A549 (cell line): ENCODE measurements at places on chromosomes 5 and 9. TPM values are rescaled to one million over a fixed set of nuclear protein-coding genes. Genes with fewer than 3 reads are reported as not detected.

The HAUS6 gene
- 21.9 to 23.8 TPM (median 22.4 TPM) in 3 replicates for polyA plus RNA-seq

The ELAVL2 gene
- 0.03 TPM in 2 of 3 replicates, not detected in the other for polyA plus RNA-seq

The STPG3 gene
- not detected in 3 replicates for polyA plus RNA-seq

The CORO2A gene
- polyA plus RNA-seq: 0.42 to 0.50 TPM (median 0.49 TPM) in 3 replicates

The ANKHD1 gene
- polyA plus RNA-seq: 44.8 to 46.9 TPM (median 46.3 TPM) in 3 replicates

The NRG2 gene
- polyA plus RNA-seq: 0.74 to 1.0 TPM (median 1.00 TPM) in 3 replicates

The CCDC180 gene
- 1.6 to 2.4 TPM (median 2.2 TPM) in 3 replicates for polyA plus RNA-seq

The FYB1 gene
- 5.9 to 8.0 TPM (median 7.4 TPM) in 3 replicates for polyA plus RNA-seq

The ANKRD33B gene
- polyA plus RNA-seq: 4.0 to 7.1 TPM (median 4.4 TPM) in 3 replicates

The ENTPD2 gene
- polyA plus RNA-seq: 0.71 to 1.2 TPM (median 1.1 TPM) in 3 replicates

The GAPVD1 gene
- polyA plus RNA-seq: 15.2 to 18.6 TPM (median 18.2 TPM) in 3 replicates

The KCNMB1 gene
- not detected in 3 replicates for polyA plus RNA-seq

The FAM200C gene
- 2.5 to 2.7 TPM (median 2.6 TPM) in 3 replicates for polyA plus RNA-seq

DNA sequence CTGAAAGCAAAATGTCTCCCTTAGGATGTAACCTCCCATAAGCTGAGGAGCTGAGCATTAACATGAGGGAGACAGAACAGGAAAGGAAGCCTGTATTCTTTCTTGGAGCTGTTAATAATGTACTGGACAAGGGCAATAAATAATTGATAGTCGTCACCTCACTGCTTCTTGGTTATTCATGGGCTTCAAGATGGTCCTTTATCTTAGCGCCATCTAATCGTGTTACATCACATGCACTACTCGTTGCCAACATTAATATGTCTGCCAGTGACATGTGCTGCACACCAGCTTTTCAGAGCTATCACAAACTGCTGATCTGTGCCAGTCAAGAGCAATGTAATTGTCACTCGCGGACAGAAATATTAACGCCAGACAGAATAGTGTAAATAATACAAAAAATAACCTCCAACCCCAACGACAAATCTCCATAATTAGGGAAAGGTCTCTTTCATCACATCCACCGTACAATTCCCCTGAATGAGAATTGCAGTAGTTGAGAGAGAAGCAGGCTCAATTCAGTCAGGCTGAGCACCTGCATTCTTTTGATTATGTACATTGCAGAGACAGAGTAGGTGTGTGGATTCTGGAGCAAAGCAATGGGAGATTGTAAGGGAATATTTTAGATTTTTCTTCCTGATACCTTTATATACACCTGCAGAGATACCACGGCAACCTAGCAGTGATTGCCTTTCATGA lies 267.1 kb downstream of the SPATA31D1 start:
- DNase-seq: no peak

DNA sequence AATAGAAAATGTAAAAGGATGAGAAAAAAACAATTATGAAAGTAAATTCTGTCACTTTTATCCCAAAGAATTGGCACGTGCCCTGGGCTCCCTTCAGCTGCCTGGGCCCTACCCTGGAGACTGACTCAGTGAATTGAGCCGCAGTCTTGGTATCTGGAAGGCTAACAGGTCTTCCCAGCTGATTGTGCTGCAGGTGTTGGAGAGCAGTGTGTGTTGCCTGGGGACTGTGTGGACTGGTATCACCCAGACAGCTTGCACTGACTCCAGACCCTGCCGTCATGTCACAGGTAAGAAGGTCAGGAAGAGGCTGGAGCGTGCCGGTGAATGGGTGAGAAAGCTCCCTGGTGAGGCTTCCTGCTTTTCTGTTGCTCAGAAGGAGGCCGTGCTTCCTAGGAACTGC lies 83.3 kb downstream of the AOPEP start:
- no peak for DNase-seq

DNA sequence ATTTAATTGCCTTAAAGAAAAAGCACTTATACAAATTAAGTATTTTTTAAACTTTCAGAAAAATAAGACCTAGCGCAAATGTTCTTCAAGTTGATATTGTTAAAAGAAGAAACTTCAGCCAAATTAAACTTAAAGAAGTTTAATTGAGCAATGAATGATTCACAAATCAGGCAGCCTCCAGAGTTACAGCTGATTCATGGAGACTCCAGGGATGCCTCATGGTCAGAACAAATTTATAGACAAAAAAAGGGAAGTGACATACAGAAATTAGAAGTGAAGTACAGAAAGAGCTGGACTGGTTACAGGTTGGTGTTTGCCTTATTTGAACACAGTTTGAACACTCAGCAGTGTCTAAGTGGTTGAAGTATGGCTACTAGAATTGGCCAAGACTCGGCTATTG lies 60.3 kb downstream of the CDKN2A start:
- DNase-seq: no peak

- DNase-seq: peak; percentile 21
These were observed at the start of gene PCDHGA12 for GRCh38 chr5:141430332-141431113. Gene PCDHGA12 (plus strand): TSS chr5:141430507. CDS start chr5:141430760, 253 bp downstream.

- DNase-seq: no peak
These were observed 170.9 kb upstream of the TBCA start for GRCh38 chr5:77947041-77947428.

DNA sequence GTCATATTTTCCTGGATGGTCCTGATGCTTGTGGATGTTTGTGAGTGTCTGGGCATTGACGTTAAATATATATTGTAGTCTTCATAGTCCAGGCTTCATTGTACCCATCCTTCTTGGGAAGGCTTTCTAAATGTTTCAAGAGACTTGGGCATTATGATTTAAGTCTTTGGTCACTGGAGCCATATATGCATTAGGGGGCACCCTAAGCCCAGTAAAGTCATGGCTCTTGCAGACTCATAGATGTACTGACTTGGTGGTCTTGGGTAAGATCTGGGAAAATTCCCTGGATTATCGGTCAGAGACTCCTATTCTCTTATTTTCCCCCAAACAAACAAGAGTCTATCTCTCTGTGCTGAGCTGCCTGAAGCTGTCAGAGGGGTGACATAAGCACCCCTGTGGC lies 271.1 kb downstream of the TRIM36 start:
- DNase-seq: no peak

- DNase-seq: no peak
These were observed 205.1 kb downstream of the AUH start for GRCh38 chr9:91156451-91157234.

DNA sequence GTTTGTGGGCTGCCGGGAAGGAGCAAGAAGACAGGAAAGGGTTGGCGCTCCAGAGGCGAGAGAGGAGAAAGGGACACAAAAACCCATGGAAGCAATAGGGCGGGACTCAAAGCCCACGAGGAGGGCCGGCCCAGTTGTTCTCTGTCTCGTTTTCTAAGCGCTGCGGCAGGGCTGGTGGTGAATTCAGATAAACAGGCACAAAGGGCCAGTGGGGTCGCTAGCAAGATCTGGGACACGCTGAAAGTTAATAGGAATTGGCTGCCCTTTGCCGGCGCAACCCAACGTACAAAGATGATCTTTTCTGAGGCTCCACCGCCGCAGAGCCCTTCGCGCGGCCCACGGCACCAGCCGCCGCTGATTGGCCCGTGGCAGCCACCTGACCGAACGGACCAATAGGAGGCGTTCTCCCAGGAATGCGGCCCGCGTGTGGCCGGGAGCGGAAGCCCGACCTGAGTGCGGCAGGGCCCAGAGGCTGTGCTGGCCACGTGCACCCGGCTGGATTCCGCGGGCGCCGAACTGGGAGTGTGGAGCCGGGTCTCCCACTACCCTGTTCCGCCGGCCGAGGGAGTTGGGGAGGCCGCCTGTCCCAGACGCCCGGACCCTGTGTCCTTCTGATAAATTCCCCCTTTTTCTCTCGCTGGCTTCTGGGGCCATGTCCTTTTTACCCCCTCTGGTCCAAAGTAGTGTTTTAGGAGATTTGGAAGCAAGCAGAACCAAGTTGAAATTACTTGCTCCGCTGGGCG lies 16.8 kb upstream of the NSD1 start:
- DNase-seq: no peak

- DNase-seq: no peak
These were observed 247.1 kb upstream of the PANK3 start for GRCh38 chr5:168826246-168826725.

- peak; percentile 74 for DNase-seq
These were observed 243.0 kb downstream of the PSAT1 start for GRCh38 chr9:78539904-78540303.

DNA sequence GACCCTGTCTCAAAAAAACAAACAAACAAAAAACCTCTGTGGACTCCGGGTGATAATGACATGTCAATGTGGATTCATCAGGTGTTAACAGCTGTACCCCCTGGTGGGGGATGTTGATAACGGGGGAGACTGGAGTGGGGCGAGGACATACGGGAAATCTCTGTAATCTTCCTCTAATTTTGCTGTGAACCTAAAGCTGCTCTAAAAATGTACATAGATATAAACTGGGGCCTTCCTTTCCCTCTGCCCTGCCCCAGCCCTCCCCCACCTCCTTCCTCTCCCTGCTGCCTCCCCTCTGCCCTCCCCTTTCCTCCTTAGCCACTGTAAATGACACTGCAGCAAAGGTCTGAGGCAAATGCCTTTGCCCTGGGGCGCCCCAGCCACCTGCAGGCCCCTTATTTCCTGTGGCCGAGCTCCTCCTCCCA lies 1.4 kb upstream of the CEL start:
- no peak for DNase-seq

DNA sequence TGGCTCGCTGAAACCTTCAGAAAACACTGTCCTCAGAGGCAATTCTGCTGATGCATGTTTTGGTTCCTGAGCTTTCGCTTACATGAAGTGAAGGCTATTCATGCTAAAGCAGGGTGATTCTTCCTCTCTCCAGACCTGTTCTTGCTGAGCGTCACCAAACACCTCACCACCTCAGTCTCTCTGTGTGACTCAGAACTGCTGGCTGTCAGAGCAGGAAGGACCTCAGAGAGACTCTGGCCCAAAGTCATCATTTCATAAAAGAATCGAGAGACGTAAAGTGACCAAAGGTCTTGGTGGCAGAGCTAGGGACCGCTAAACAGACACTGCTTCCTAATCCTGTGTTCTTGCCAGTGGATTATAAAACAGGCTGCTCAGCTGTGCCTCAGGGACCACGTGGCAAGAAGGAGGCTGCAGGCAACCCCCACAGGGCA lies 73.8 kb downstream of the LHFPL2 start:
- no peak for DNase-seq

- DNase-seq: no peak
These were observed 1.0 kb downstream of the ANKH start for GRCh38 chr5:14870337-14871213.

DNA sequence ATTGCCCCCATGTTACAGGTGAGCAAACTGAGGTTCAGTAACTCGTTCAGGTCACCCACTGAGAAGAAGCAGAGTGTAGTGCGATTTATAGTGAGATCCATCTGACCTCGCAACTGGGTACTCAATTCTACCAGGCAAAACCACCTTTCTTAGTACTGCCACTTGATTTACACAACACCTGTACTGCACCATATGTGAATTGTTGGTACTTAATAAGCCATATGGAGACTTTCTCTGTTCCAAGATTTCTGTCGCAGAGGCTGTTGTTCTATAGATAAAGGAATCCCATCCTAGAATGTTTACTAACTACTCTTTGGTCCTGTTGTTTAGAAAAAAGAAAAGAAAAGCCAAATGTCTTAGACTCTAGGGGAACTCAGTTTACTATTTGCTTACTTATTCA lies 287.5 kb downstream of the KCTD16 start:
- no peak for DNase-seq

GRCh38 chr5:99068944-99069650 lies 140.3 kb upstream of the CHD1 start:
- no peak for DNase-seq

DNA sequence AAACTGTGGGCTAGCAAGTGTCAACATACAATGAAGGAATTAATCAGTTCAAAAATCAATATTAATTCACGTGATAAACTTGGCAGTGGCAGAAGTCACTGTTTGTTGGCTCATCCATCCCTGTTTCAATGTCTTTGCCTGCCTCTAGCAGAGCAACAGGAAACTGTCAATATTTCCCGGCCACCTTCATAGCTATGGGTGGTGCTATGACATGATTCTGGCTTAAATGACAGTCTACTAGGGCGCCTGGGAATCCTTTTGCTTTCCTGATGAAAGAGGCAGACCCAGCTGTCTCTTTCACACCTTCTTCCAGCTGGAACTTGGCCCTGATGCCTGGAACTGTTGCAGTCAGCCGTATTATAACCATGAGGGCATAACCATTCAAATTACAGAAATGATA lies 72.1 kb upstream of the DNAH5 start:
- no peak for DNase-seq

GRCh38 chr5:107916731-107917725 lies 246.3 kb upstream of the EFNA5 start:
- DNase-seq: no peak

- DNase-seq: no peak
These were observed 33.2 kb downstream of the IDNK start for GRCh38 chr9:83656032-83656680.

GRCh38 chr5:16754086-16754485 lies 137.3 kb upstream of the RETREG1 start:
- no peak for DNase-seq

- peak; percentile 78 for DNase-seq
These were observed 31.4 kb upstream of the LPCAT1 start for GRCh38 chr5:1555011-1555807.

DNA sequence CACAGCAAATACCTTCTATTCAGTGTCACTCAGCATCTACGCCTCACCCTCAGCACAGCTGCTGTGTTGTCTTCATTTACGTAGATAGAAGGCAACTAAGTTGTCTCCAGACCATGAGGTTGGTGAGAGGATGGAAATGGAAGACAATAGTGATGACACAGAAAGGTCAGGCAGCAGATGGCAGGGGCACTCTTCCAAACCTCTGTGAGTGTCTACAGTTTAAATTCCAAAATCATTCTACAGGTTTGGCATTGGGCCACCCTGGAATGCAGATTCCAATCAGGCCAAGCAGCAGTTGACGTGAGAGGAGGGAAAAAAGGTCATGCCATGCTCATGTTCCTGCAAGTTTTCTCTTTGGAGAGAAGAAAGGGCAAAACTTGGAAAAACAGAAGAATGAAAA lies 68.7 kb upstream of the ADAMTSL1 start:
- DNase-seq: no peak

- no peak for DNase-seq
These were observed 465.0 kb downstream of the TAF11L14 start for GRCh38 chr5:18099261-18099660.

GRCh38 chr9:127960410-127961154 lies 20.2 kb downstream of the EEIG1 start:
- no peak for DNase-seq

GRCh38 chr5:32802764-32803163 lies 91.6 kb downstream of the NPR3 start:
- DNase-seq: no peak

GRCh38 chr5:154395407-154396106 lies 50.2 kb upstream of the SAP30L start:
- no peak for DNase-seq

GRCh38 chr5:112385566-112385965 lies 33.5 kb downstream of the EPB41L4A start:
- DNase-seq: no peak

- peak; percentile 33 for DNase-seq
These were observed 35.7 kb downstream of the PCDHAC2 start for GRCh38 chr5:141001844-141002604.

DNA sequence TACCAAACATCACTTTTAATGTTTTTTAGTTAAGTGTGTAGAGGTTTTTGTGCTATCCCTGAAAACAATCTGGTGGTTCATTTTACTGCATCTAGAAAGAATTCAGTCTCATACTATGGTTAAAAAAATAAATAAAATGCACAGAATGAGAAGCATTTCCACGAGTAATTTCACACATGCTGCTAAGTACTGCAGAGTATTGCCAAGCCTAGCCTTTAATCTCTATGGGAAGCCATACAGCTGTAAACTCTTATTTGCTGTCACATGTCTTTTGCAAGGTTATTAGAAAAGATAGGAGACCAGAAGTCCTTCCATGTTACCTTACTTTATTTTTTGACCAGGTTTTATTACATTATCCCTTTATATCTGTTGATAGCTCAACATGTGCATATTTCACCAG lies 37.6 kb upstream of the MAN2A1 start:
- no peak for DNase-seq

- no peak for DNase-seq
These were observed 127.6 kb upstream of the SLC1A3 start for GRCh38 chr5:36478646-36479317.
